ENCODE measurements at places on chromosomes 16 and 17.

- no peak for DNase-seq
Observed at GRCh38 chr16:51816929-51817328, 665.9 kb upstream of the SALL1 start.

- DNase-seq: no peak
Observed at GRCh38 chr16:87056551-87056950, 260.6 kb downstream of the C16orf95 start.

- DNase-seq: no peak
Observed at GRCh38 chr17:57136355-57136754, 51.3 kb downstream of the AKAP1 start.

DNA sequence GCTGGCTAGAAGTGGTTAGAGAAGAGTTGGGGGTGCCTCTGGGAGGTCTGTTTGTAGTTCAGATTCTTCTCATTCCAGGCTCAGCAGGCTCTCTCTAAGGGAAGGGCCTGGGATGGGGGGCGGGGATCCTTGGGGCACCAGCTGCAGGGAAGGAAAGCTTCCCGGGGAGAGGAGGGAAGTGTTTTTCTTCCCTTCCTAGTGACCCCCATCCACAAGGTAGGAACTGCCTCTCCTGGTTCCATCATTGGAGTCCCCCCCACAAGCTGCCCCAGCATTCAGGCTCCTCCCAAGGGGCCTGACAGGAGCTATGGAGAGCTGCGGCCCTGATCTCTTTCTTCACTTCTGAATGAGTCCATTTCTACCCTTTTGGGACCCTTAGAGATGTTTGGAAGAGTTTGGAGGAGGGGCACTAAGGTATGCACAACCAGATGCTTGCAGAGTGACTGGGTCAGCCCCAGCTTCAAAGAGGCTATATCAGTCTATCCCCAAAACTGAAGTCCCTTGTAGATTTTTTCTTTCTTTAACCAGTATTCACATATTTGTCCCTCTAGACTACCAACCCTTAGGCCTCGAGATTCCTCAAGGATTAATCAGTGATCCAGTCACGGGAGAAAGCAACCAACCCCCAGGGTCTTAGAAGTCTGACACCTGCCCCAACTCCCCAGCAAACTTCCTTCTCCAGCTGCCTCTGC lies 13.9 kb upstream of the FZD2 start:
- DNase-seq: no peak

- no peak for DNase-seq
Observed at GRCh38 chr16:23833960-23834685, 1.7 kb upstream of the PRKCB start.

DNA sequence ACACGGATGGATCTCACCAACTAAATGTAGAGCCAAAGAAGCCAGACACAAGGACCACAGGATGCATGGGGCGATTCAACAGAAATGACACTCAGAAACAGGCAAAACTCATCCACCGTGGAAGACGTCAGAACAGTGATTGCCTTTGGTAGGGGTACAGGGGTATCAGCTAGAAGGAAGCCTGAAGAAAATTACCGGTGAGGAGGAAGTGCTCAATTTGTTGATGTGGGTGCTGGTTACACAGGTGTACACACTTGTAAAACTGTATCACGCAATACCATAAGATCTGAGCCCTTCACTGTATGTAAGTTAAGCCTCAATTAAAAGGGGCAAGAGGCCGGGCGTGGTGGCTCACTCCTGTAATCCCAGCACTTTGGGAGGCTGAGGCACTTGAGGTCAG lies 226.1 kb downstream of the C16orf78 start:
- DNase-seq: no peak

GRCh38 chr16:57178793-57179212 lies 7.0 kb downstream of the PSME3IP1 start:
- no peak for DNase-seq

DNA sequence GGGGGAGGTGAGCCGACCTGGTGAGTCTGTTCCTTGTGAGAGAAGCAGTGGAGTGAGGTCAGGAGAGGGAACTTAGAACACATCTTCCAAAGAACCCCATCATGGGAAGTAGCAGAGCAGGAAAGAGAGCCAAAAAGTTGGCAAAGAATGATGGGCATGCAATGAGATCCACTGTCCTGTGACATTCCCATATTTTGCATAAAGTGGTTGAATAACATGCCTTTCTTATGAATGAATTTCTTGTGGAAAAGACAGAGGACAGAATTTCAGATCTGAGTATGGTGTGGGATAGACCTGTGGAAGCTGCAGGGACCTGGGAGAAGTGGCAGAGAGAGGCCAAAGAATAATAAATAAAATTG lies 41.3 kb downstream of the TMEM100 start:
- no peak for DNase-seq

- DNase-seq: no peak
Observed at GRCh38 chr17:59502800-59503199, 62.6 kb upstream of the DHX40 start.

GRCh38 chr16:81841722-81842121 lies 62.6 kb downstream of the PLCG2 start:
- no peak for DNase-seq

DNA sequence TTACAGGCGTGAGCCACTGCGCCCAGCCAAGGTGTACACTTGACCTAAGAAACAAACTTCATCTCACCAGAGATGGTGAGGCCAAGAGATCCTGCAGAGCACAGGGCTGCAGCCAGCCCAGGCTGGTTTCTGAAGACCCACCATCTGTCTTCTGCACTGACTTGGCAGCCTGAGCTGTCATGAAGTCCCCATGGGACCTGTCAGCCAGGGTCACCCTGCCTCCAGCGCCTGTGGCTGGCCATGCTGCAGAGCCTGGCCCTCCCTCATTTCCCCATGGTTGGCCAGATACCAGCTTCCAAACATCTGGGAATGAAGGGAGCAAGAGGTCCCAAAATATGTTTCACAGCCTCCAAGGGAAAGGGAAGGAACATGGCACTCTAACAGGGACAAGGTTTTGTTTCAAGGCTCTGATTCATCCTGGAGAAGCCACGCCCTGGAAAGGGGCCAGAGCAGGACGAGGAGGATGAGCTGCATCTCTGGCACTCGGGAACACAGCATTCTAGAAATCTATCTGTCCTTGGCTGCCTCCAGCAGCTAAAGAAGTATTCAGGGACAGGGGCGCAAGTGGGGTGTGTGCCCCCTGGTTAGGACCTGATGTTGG lies 45.3 kb downstream of the DDX19A start:
- DNase-seq: no peak

DNA sequence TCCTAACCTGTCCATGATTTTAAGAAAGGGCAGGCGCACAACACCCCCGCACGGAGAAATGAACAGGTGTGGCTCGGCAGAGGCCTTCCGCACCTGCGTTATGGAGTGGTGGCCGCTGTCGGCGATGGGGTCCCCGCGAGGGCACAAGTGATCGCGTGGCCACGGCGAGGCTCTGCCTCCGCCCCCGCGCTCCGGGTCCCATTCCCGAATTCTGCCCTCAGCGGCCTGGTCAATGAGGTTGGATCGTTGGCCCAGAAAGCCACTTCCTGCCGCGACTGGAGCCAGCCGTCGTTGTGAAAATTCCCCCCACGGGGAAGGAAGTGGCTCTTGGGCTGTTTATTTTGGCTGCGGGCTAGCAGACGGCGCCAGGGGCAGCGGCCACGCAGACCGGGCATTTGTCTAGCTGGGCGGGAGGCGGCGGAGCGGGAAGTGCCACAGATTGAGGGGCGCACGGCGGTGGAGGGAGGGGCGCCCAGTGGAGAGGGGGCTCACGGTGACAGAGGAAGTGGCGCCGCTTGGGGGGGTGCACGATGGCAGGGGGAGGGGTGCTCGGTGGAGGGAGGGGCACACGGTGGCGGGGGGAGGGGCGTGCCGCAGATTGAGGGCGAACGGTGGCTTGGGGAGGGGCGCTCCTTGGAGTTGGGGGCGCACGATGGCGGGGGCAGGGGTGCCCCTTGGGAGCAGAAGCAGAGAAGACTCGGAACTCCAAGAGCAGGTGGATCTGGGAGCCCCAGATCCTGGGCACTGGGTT lies 25.0 kb downstream of the MRC2 start:
- DNase-seq: no peak

DNA sequence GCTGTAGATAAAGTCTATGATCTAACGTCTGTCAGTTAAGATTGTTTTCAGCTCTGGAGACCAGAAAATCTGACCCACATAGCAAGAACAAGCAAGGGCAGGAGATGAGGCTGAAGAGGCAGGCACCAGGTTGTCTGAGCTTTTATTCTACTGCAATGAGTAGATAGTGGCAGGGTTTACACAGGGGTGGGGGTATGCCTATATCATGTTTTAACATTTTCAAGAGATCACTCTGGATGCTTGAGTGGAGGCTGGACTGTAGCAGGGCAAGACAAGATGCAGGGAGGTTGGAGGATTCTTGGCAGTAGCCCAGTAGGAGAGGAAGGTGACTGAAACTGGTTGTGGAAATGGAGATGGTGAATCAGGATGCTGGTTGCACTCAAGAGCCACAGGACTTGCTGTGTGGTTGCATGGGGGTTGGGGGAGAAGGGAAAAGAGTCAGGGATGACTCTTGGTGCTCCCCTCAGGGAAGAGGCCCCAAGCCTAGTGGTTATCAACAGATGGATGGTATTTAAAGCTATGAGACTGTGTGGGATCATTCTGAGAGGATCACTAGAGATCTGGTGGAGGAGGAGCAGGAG lies 143.1 kb upstream of the KCNJ18 start:
- DNase-seq: no peak

GRCh38 chr17:37494971-37495370 lies 5.3 kb downstream of the DUSP14 start:
- DNase-seq: no peak

DNA sequence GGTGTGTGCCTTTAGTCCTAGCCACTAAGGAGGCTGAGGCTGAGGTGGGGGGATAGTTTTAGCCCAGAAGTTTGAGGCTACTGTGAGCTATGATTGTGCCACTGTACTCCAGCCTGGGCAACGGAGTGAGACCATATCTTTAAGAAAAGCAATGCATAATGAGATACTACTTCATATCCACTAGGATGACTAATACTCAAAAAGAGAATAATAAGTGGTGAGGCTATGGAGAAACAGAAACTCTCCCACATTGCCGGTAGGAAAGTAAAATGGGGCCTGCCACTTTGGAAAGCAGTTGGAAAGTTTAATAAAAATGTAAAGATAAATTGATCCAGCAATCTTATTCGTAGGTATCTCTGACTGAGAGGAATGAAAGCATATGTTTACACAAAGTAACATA lies 4.6 kb upstream of the NPIPB2 start:
- DNase-seq: no peak

- no peak for DNase-seq
Observed at GRCh38 chr17:57544834-57545463, 200.2 kb downstream of the CCDC182 start.

DNA sequence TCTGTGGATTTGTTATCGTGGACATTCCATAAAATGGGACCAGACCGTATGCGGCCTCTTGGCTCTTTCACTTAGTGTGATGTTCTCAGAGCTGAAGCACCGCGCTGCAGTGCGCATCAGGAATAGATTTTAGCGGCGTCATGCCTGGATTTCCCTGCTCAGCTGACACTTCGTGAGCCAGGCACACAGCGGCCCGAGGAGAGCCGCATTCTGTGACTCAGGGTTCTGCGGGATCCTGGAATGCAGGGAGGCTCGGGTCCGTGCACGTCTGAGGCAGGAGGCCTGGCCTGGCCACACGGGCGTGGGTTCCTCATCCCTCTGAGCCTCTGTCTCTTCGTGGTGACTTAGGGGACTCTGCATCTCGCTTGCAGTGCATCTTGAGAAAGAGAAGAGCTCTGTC lies 13.4 kb downstream of the CBFA2T3 start:
- no peak for DNase-seq

DNA sequence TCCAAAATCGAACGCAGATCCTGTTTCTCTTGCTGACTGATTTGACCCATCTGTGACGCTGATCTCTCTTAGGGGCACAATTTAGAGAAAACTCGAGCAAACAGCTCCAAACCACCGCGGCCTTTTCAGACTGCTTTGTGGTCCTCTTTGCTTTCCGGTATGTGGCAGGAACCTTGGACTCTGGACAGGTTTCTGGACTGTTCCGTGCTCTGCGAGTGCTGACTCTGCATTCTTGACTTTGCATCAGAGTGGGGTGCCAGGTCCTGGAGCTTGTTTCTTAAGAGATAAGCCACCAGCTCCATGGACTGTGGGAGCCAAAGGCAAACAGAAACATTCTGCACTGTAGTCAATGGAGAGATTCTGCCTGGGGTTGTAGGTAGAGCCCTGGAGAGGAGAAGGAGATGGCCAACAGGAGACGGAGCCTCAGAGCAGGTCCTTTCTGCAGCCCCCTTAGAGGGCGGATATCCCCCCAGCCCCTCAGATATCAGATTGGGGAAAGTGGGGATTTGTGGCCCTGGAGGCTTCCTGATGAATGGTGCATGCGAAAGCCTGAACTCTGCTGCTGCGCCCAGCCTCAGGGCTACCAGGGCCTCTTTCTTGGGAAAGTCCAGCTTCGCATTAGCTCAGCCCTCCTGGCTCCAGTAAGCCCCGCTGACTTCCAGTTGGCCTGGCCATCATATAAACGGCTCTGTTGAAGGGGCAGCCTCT lies 65.6 kb downstream of the WIPI1 start:
- DNase-seq: no peak

- DNase-seq: no peak
Observed at GRCh38 chr16:61544165-61544564, 492.1 kb downstream of the CDH8 start.

- no peak for DNase-seq
Observed at GRCh38 chr17:71024172-71024571, 854.8 kb downstream of the KCNJ2 start.

DNA sequence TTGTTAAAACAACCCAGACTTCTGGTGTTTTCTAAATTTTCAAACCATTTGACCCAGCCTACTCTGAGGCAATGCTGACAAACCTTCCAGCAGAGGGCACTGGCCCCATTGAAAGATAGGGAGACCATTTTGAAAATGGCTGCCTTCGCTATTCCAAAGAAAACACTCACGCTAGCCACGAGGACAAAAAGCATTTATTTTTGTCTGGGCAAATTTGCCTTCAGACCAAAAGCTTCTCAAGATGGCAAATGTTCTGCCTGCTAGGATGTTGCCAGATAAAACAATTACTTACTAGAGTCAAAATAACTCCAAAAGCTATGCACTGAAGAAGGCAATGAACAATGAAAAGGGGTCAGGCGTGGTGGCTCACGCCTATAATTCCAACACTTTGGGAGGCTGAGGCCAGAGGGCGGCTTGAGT lies 296.7 kb upstream of the IRX5 start:
- DNase-seq: no peak

- no peak for DNase-seq
Observed at GRCh38 chr17:73282629-73283028, 20.9 kb upstream of the CPSF4L start.

GRCh38 chr16:55284718-55285099 lies 39.3 kb upstream of the IRX6 start:
- DNase-seq: no peak

- DNase-seq: no peak
Observed at GRCh38 chr16:56931271-56931891, 561 bp upstream of the HERPUD1 start.

- no peak for DNase-seq
Observed at GRCh38 chr16:24534620-24535019, 4.7 kb upstream of the RBBP6 start.
